ENCODE measurements at places on chromosomes 1 and 21.

- no peak for DNase-seq
These were observed 79.2 kb downstream of the CD34 start for GRCh38 chr1:207831517-207832327.

- DNase-seq, result no peak
These were observed 229.8 kb downstream of the CAMTA1 start for GRCh38 chr1:7015022-7015421.

GRCh38 chr1:3596663-3597598 lies 14.4 kb downstream of the MEGF6 start:
- DNase-seq, result no peak

GRCh38 chr1:31764312-31765040 lies at the start of gene ADGRB2:
Gene ADGRB2, minus strand, starts transcription at chr1:31764340. Its CDS starts 7,119 bp downstream, at chr1:31757221.
- DNase-seq, result no peak

- DNase-seq, result no peak
These were observed 56.7 kb upstream of the RGS21 start for GRCh38 chr1:192260076-192260475.

DNA sequence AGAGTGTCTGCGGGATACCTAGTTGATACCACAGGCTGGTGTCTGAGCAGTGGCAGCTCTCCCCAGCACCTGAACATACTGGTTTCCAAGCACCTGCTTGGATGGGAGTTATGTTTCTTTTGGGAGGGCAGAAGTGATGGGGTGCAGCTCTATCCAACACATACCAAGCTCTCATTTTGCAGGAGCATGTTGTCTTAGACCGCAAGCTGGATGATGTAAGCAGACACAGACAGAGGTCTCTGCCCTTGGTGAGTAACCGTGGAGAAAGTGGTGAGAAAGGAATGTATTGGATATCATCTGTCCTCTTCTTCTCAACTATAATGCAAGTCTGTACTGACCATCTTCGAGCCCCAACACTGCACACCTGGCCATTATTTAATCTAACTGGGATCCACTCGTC lies 37.4 kb downstream of the ZNF496 start:
- DNase-seq, result no peak

- no peak for DNase-seq
These were observed 2.4 kb upstream of the C1orf159 start for GRCh38 chr1:1118011-1118875.

DNA sequence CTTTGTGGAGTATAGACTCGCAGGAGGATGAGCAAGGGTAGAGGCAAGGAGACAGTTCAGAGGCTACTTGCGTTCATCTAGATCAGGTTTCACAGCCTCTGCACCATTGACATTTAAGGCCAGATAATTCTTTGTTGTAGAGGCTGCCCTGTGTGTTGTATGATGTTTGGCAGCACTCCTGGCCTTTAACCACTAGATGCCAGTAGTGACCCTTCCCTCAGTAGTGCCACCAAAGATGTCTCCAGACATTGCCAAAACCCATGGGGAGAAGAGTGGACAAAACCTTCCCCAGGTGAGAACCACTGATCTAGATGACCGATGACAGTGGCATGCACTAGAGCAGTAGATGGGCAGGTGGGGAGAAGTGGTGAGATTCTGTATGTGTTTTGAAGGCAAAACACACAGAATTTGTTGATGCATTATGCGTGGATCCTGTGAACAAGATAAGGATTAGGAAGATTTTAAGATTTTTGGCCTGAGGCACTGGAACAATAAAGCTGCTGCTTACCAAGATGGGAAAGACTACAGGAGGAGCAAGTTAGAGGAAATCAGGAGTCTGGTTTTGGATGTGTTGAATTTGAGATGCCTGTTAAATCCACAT lies 9.9 kb upstream of the COG2 start:
- no peak for DNase-seq

DNA sequence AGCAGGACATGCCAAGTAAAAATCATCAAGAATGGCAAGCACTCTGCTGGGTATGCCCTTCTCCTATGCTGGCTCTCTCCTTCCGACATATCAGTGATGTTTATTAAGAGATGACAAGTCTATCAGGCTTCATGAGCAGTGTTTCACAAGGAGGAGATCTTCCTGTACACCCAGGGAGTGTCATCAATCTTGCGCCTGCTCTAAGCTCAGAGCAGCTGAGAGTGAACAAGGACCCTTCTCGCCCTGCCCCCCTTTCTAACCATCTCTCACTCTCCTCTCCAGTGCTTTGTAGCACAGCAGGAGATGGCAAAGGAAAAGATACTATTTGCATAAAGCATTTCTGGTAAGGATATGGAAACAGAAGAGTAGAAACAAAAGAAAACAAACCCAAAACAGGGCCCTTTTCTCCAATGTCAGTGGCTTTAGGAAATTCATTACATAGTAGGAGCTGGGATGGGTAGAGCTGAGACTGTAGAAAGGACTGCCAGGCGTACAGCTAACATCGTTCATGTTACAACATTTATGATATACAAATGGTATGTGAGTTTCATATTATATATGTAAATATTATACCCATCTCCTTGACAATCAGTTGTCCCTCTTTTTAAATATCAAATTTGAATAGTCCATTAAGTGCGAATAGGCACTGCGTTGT lies 201.7 kb downstream of the NUF2 start:
- DNase-seq, result no peak

GRCh38 chr1:19802269-19802668 lies 2.6 kb upstream of the TMCO4 start:
- no peak for DNase-seq

DNA sequence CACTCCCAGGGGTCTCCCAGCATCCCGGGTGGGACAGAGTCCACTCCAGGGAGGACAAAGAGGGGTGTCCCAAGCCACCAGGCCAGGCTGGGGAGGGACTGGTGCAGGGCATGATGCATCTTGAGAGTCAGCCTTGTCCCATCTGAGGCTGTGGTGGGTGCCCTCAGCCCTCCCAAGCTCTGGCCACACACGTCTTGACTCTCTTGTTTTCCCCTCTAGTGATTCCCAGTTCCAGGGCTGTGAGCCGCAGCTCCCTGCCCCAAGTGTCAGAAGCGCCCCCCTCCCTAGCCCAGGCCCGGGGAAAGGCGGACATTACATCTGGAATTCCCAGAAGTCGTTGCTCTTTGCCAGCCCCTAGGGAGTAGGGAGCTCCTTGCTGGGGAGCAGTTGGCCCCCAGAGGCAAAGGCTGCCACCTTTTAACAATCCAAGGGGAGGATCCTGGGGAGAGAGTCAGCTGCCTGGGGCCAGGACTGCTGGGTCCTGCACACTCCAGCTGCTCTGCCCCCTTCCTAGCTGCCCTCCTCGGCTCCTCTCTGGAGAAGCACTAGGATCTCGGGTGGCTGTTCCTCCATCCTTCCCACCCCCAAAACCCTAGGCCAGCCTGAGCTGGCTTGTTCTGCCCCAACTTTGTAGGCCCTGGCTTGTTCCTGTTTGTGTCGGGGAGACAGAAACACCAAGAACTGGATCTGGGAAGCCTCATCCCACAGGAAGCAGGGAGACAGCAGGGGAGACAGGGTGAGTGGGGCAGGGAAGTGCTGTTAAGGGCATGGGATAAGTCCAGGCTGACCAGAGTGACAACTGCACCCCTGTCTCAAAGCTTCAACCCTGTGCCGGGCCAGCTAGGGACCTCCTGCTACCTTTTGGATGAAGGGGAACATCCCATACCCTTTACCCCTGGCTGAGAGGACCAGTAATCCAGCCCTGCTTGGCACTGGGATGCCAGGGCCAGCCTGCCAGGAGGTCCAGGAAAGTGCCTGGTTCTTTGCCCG lies 3.2 kb upstream of the PTPN7 start:
- no peak for DNase-seq

GRCh38 chr1:89125240-89125912 lies 538 bp downstream of the GBP2 start:
- DNase-seq, result no peak

DNA sequence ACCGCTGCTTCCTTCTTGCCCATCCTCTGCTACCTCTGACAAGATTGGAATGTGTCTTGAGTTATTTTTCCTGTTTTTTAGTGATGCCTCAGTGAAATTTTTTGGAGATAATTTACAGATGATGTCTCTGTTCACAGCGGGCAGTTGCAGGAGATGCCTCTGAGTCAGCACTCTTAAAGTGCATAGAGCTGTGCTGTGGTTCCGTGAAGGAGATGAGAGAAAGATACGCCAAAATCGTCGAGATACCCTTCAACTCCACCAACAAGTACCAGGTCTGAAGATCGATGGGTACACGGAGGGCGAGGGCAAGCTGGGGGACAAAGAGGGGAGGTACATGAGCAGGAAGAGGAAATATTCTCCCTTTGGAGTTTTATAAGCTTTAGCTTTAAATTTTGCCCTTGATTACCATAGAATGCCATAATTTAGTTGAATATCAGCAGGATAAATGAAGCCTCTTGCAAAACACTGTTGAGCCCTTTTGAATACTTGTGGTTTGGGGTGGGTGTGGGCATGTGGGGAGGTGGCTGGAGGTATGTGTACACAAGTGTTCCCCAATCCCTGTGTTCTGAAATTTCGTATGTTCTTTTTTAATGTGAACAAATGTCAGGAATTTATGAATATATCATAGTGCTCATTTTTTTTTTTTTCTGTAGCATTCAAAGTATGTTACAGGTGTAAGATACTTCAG lies 19.8 kb downstream of the ATP1A1 start:
- DNase-seq, result no peak

Measured in stimulated activated CD8-positive, alpha-beta memory T cell treated with anti-CD3 and anti-CD28 coated beads, Interleukin-15, amount 100 ng/mL, for 1 hour (primary cell).